GM23338 (cell line): ENCODE measurements at places on chromosomes 16 and 17. TPM values are rescaled to one million over a fixed set of nuclear protein-coding genes. Genes with fewer than 3 reads are reported as not detected.

- no peaks in the 10 kb centered on the region for H3K27me3 ChIP-seq
- no peak for DNase-seq
- H3K27ac ChIP-seq = no peak overlapping the region
- H3K4me3 ChIP-seq = no peak overlapping the region
- H3K4me1 ChIP-seq = peaks cover 18% of the 10 kb centered on the region
Observed at GRCh38 chr17:65527381-65527780, 34.1 kb downstream of the AXIN2 start.

DNA sequence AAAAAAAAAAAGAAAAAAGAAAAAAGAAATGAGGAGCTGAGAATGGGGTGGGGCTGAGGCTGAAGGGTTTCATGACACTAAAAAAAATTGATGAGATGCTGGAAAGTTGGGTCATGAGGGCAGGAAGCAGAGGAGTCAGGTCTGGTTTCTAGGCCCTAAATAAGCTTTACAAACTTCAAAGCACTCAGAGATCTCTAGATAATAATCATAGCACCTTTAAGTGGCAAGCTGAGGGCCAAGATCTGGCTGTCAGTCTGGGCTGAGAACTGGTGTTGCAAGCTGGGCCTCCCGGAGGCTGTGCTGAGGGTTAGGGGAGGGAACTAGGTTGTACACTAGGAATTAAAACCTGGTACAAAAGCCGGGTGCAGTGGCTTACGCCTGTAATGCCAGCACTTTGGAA is 6.4 kb downstream of the ZNF764 start:
- peaks cover 20% of the 10 kb centered on the region for H3K4me1 ChIP-seq
- no peaks in the 10 kb centered on the region; the same call in 1 of the 2 replicates for H3K36me3 ChIP-seq
- no peak overlapping the region for H3K4me3 ChIP-seq
- H3K27ac ChIP-seq = no peak overlapping the region

GRCh38 chr16:30874244-30874820 is 19.5 kb downstream of the BCL7C start:
- DNase-seq = peak; percentile 70
- peaks cover 44% of the 10 kb centered on the region for H3K27me3 ChIP-seq
- no peaks in the 10 kb centered on the region for H3K36me3 ChIP-seq
- H3K4me3 ChIP-seq = peak overlapping the region; percentile 90

DNA sequence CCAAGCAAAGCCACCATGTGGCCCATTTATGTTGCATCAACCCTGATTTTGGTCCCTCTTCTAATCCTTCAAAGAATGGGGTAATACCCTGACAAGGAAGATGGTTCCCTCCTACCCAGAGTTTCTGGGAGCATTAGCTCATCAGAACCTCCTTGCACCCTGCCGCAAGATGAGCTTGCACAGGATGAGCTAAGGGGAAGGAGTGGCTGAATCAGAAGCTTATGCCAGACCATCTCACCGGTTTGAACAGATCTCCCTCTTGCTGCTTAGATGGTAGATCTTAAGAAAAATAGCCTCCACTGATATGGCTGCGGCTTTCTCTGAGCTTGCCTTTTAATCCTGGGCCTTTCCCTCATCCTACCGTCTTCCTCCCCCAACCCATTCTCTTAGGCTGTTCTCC is 175.1 kb downstream of the SOX9 start:
- no peaks in the 10 kb centered on the region for H3K36me3 ChIP-seq
- no peaks in the 10 kb centered on the region for H3K27me3 ChIP-seq
- no peak for DNase-seq
- H3K4me3 ChIP-seq = no peak overlapping the region
- no peaks in the 10 kb centered on the region for H3K4me1 ChIP-seq
- H3K27ac ChIP-seq = no peak overlapping the region

DNA sequence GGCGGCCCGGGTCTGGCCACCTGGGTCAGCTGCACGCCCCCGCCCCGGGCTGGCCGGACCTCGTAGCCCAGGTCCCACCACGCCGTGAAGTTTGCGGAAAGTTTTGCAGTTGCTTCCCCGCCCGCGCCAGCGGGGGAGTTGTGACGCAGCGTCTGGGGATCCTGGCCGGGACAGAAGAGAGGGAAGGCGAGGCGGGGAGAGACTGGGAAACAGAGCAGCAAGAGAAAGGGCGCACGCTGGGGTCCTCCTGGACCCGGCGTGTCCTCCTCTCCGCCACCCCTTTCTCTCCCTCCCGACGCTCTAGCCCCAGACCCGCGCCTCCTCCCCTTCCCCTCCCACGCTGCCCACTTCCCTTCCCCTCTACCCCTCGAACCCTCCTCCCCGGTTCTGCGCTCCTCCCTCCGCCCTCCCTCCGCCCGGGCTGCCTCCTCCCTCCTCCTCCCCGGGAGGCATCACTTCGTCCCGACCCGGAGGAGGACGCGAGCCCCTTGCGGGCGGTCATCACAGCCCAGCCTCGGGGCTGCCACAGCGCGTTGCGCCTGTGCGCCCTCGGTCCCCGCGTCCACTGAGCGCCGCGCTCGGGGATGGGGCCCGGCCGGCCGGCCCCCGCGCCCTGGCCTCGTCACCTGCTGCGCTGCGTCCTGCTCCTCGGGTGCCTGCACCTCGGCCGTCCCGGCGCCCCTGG is at the start of gene MRC2:
MRC2 (plus strand) TSS at position 452 of the 685 bp plus-strand sequence; CDS start at position 585, 133 bp downstream.
- no peaks in the 10 kb centered on the region for H3K27me3 ChIP-seq
- H3K36me3 ChIP-seq = no peaks in the 10 kb centered on the region
- peak; percentile 89 for DNase-seq
- H3K4me3 ChIP-seq = peak within 1 kb of the TSS; percentile 92
- 0 out of 2 replicates have a peak within 1 kb of the TSS, but pooled peaks have one; percentile 69 for H3K27ac ChIP-seq

DNA sequence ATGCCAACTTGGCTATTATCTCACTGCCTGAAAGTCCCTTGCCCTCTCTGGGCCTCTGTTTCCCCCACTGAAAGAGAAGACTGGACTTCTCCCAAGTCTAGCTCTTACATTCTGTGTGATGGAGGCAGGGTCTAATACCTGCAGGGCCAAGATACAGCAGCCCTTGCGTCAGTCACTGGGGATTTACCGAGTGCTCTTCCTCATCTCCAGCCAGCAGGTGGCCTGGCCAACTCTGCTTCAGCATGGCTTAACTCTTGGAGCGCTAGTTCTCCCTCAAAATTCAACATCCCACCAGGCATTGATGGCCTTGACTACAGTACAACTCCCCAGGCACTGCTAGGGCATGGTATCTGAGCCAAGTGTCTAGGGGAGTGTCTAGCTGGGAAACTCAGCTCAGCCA is 19.9 kb upstream of the MTMR4 start:
- 0 out of 2 replicates have a peak, but pooled peaks cover 9% of the 10 kb centered on the region for H3K27me3 ChIP-seq
- H3K27ac ChIP-seq = no peak overlapping the region
- peaks cover 12% of the 10 kb centered on the region for H3K4me1 ChIP-seq
- no peaks in the 10 kb centered on the region for H3K36me3 ChIP-seq
- H3K4me3 ChIP-seq = no peak overlapping the region

DNA sequence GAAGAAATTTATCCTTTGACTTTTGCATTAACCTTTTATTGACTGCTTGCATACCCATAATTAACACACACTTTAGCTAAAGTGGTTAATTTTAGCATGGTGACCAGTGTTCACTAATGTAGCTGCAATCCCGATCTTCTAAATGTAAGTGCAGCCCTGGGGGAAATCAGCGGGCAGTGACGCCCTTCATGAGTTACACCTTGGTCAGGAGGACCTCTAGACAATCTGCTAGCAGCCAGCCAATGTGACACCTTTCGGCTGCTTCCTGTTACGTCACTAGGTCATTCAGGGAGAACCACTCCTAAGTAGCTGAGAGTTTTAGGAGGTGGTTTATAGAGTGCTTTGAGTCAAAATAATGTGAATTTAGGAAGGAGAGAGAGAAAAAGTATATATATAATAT is 180.5 kb downstream of the IRX3 start:
- no peak for DNase-seq
- H3K4me3 ChIP-seq = no peak overlapping the region
- no peaks in the 10 kb centered on the region for H3K36me3 ChIP-seq
- no peak overlapping the region for H3K27ac ChIP-seq

- H3K4me1 ChIP-seq = 0 out of 2 replicates have a peak, but pooled peaks cover under 1% of the 10 kb centered on the region
- peaks cover 47% of the 10 kb centered on the region for H3K27me3 ChIP-seq
- H3K27ac ChIP-seq = no peak overlapping the region
- H3K4me3 ChIP-seq = no peak overlapping the region
- no peaks in the 10 kb centered on the region for H3K36me3 ChIP-seq
Observed at GRCh38 chr16:66952430-66953110, 8.5 kb upstream of the CES3 start.

- H3K36me3 ChIP-seq = no peaks in the 10 kb centered on the region
- DNase-seq = peak; percentile 77
- no peaks in the 10 kb centered on the region for H3K27me3 ChIP-seq
- no peak overlapping the region for H3K27ac ChIP-seq
Observed at GRCh38 chr16:81939164-81940056, 71.9 kb downstream of the SDR42E1 start.

- peaks cover 6% of the 10 kb centered on the region; the same call in 1 of the 2 replicates for H3K36me3 ChIP-seq
- peak; percentile 90 for DNase-seq
- H3K4me3 ChIP-seq = no peak overlapping the region
- peaks cover 40% of the 10 kb centered on the region for H3K4me1 ChIP-seq
- H3K27ac ChIP-seq = 0 out of 2 replicates have a peak overlapping the region, but pooled peaks have one; percentile 37
Observed at GRCh38 chr16:3131755-3132377, 3.0 kb upstream of the ZNF213 start.

DNA sequence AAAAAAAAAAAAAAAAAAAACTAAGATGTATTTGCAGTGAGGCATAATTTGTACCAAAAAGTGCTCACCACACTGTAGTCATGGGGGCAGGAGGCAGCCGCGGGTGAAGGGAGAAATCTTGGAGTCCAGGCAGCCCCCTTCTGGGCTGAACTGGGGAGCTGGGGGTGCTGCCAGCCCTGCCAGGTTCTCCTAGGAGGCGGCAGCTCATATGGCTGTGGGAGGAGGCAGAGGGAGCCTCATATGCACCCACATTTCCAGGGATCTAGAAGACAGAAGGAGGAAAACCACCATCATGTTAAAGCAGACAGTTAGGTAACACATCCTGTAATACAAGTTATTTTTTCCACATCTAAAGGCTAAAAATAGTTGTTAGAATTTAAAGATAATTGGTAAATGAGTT is 16.3 kb downstream of the MAPT start:
- no peak overlapping the region for H3K27ac ChIP-seq
- H3K4me1 ChIP-seq = peaks cover 16% of the 10 kb centered on the region
- H3K4me3 ChIP-seq = no peak overlapping the region
- H3K36me3 ChIP-seq = no peaks in the 10 kb centered on the region
- no peaks in the 10 kb centered on the region for H3K27me3 ChIP-seq

SCNN1G gene
- polyA plus RNA-seq = 0.97 and 1.1 TPM in 2 replicates

GH2 gene
- 2.3 TPM in 2 replicates for polyA plus RNA-seq

CCL4L2 gene
- polyA plus RNA-seq = not detected in 2 replicates

ABCC6 gene
- 1.4 and 2.8 TPM in 2 replicates for polyA plus RNA-seq

ASPA gene
- 0.13 TPM in 1 of 2 replicates, not detected in the other for polyA plus RNA-seq
